Stimulated activated CD4-positive, alpha-beta T cell treated with anti-CD3 and anti-CD28 coated beads, Interleukin-4, amount 100 ng/mL, for 48 hours (primary cell): ENCODE measurements at places on chromosomes 13 and 19.

GRCh38 chr19:49155820-49156346, 687 bp upstream of the HRC start:
- DNase-seq, result no peak

GRCh38 chr13:91106565-91106964, 240.9 kb upstream of the MIR17HG start:
- no peak for DNase-seq

DNA sequence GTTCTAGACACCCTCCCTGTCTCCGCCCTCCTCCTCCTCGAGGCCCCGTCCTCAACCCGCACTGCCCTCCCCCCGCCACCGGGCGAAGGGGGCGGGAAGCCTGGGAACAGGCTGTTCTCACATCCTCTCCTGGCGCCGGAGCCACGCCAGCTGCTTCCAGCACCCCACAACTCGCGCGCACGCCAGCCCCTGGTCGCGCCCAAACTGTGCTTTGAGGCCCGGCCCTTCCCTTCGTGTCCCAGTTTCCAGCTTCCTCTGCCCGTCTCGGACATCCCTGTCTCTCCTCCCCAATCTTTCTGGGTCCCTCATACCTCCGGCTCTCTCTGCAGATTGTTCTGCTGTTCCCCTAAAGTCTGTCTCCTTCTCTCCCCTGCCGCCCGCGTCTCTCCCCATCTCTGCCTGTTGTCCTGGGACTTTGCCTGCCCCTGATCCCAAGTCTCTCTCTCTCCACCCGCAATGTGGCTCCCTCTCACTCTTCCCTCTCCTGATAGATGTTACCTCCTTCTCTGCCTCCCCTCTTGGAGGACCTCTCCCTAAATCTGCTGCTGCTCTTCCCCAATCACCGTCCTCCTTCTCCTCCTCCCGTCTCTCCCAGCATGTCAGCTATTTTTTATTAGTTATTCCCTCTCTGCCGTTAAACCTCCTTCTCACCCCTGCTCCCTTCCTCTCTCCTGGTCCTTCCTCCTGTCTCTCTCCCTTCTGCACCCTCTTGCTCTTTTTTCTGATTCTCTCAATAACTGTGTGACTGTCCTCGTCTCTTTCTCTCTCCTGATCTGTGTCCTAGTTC, 14.2 kb downstream of the DPF1 start:
- no peak for DNase-seq

GRCh38 chr19:48512504-48513288, 1.1 kb upstream of the LMTK3 start:
- no peak for DNase-seq

- no peak for DNase-seq
Measured at GRCh38 chr13:89970353-89970709, 1377.2 kb upstream of the MIR17HG start.

- DNase-seq, result no peak
Measured at GRCh38 chr13:108200781-108201398, 14.4 kb downstream of the LIG4 start.

GRCh38 chr19:17307876-17308377, 1.4 kb upstream of the DDA1 start:
- no peak for DNase-seq

- no peak for DNase-seq
Measured at GRCh38 chr19:53037101-53038097, 7.1 kb upstream of the ERVV-2 start.

GRCh38 chr19:13137290-13137794, 12.8 kb downstream of the STX10 start:
- no peak for DNase-seq

GRCh38 chr13:75760131-75761021, 124.2 kb downstream of the LMO7 start:
- DNase-seq, result no peak

DNA sequence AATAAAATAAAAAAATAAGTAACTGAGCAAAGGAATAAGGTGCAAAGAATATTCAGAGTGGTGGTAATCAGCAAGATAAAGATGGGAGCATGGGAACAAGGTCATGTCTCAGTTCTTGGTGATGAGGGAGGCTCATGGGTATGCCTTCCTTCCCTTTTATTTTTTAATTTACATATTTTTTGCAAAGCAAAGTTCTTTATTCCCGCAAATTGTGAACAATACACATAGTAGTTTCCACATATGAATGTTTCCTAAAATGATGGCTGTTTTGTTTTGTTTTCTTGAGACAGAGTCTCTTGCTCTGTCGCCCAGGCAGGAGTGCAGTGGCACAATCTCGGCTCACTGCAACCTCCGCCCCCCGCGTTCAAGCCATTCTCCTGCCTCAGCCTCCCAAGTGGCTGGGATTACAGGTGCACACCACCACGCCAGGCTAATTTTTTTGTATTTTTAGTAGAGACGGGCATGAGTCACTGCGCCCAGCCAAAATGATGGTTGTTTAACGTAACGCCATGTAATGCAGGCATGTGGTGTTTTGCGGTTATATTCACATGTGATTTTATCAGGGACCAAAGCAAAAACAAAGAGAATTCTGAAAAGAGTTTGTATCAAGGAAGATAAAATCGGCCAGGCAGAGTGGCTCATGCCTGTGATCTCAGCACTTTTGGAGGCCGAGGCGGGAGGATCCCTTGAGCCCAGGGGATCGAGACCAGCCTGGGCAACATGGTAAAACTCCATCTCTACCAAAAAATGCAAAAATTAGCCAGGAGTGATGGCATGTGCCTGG, 4.5 kb upstream of the ADGRE2 start:
- no peak for DNase-seq

GRCh38 chr13:93217721-93218261, 8.8 kb upstream of the GPC6 start:
- DNase-seq, result no peak

DNA sequence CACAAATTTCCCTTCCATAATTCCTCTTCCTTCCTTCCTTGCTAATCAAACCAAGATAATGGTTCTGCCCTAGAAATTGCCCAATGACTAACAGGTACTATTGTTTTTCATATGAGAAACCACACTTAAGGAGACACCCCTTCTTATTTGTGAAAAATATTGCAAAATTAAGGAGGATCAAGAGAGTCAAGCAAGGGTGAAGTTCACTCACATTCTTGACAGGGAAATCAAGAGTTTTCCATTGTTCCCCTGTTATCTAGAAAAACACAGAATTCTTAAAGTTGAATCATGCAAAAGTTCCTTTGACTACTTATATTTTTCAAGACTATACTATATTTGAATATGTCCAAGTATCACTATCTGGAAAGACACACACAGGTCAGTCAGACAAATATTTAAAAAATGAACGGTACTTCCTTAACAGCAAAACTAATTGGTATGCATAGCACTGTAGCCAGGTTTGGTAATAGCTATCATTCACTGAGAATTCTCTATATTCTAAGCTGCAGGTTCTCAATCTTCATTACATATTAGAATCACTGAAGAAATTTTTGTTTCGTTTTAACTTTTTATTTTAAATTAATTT, 897.2 kb downstream of the DIAPH3 start:
- DNase-seq, result no peak

DNA sequence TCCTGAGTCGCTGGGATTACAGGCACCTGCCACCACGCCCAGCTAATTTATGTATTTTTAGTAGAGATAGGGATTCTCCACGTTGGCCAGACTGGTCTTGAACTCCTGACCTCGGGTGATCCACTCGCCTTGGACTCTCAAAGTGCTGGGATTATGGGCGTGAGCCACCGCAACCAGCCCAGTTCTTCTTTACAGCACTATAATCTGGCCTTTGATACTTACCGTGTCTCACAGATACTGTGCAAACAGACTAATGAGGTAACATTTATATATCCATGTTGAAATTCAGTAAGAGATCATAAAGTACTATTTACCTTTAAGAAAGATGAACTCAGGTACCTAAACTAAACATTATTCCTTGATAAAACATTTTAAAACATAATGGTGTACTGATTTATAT, 121.8 kb upstream of the PRR20A start:
- no peak for DNase-seq

DNA sequence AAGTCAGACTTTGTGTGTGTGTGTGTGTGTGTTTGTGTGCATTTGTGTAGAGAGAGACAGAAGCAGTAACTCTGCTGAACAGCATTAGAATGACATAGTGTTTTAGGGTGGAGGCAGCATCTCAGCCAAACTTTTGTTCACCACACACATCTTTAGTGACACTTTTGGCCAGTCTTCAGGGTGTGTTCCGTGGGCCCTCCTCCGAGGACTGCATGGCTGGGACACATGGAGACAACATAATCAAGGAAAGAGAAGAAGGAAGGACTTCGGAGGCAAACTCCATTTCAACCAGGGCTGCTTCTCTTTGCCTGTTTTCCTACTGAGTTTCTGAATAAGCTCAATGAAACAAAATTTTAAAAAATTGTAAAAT, 205.1 kb downstream of the LHFPL6 start:
- DNase-seq, result no peak

GRCh38 chr13:44170731-44171130, 202.9 kb upstream of the SERP2 start:
- DNase-seq, result no peak

- DNase-seq, result no peak
Measured at GRCh38 chr19:23949611-23950010, 34.9 kb downstream of the ZNF726 start.

DNA sequence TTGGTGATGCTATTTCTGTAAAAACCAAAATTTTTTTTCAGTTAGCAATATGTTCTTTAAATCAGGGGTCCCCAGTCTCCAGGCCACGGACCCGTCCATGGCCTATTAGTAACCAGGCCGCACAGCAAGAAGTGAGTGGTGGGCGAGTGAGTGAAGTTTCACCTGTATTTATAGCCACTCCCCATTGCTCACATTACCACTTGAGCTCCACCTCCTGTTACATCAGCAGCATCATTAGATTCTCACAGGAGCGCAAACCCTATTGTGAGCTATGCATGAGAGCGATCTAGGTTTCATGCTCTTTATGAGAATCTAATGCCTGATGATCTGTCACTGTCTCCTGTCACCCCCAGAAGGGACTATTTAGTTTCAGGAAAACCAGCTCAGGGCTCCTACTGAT, 58.9 kb upstream of the SLC7A1 start:
- no peak for DNase-seq

DNA sequence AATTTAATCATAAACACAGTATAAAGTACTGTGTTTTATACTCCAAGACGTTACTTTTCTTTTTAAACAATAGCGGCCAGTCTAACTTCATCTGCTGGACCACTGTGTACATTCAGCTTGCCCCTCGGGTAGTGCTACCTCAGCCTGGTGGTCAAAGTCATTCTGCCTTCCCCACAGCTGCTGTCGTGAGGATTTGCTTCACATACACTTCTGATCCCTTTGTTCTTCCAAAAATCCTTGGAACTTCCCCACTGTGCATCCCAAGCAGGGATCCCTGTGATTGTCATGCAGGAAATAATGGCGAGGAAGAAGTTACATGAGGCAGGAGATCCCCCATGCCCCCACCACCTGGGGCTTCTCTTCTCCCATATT, 234.9 kb upstream of the STARD13 start:
- no peak for DNase-seq

DNA sequence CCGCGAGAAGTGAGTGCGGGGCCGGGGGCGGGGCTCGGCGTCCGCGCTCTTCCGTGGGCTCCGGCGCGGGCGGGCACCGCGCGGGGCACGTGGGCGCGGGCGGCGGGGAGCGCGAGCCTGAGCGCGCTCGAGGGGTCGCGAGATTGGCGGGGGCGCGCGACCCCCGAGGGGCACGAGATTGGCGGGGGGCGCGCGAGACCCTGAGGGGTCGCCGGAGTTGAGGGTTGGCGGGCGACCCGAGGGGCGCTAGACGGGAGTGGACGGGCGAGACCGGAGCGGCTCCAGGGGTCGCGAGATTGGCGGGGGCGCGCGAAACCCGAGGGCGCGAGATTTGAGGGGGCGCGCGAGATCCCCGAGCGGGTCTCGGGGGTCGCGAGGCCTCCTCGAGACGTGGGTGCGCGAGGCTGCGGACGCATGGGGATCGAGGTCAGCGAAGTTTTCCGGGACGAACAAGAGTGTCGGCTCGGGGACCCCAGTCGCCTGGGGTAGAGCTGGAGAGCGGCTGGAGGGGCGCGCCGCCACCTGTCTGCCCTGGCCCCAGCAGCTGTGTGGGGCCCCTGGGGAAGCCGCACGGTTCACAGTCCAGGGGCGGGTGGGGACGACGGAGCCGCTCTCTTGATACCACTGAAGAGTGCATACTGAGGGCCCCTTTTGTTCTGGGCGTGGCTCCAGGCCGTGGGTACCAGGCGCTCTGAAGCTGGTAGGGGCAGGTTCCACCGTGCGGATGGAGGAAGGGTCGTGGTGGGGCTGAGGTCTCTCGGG, 682 bp downstream of the SSBP4 start:
- DNase-seq, result no peak

- no peak for DNase-seq
Measured at GRCh38 chr19:38385057-38385803, 2.6 kb downstream of the GGN start.

DNA sequence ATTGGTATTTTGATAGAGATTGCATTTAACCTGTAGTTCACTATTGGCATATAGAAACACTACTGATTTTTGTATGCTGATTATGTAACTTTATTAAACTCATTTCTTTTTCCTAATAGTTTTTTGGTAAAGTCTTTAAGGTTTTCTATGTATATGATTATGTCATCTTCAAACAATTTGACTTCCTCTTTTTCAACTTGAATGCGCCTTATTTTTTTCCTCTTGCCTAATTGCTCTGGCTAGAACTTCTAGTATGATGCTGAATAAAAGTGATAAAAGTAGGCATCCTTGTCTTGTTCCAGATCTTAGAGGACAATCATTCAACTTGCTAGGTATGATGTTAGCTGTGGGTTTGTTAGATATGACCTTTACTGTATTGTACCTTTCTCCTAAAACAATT, 1034.9 kb downstream of the PCDH9 start:
- no peak for DNase-seq

DNA sequence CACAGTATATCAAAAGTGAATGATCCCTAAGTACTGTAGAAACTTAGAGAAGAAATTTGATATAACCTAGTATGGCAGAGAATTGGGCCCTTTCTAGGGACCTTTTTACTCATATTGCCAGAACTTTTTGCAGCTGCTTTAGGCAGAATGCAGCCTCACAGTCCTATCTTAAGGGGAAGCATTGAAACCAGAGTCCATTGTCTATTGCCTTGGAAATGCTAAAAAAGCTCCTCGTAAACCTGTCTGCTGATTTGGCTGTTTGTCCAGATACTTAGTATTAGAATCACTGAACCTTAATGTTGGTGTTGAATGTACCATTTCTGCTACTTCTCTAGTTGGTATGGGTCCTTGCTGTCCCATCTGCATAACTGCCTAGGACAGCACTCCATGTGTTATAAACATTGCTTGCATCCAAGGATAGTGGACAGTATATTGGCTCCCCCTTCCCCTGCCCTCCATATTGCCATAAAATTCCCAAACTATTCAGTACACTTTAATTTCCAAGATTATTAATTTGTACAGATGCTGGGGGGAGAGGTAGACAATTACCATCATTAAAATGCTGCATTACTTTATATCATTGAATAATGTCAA, 36.1 kb downstream of the LSM14A start:
- no peak for DNase-seq

GRCh38 chr13:113364901-113365582, 1.1 kb upstream of the GRTP1 start:
- DNase-seq, result no peak
